ENCODE measurements at places on chromosomes 11 and 22. TPM values are rescaled to one million over a fixed set of nuclear protein-coding genes. Genes with fewer than 3 reads are reported as not detected.
A peak's percentile ranks its signal among the peaks of the same experiment; 100 is the strongest.

DNA sequence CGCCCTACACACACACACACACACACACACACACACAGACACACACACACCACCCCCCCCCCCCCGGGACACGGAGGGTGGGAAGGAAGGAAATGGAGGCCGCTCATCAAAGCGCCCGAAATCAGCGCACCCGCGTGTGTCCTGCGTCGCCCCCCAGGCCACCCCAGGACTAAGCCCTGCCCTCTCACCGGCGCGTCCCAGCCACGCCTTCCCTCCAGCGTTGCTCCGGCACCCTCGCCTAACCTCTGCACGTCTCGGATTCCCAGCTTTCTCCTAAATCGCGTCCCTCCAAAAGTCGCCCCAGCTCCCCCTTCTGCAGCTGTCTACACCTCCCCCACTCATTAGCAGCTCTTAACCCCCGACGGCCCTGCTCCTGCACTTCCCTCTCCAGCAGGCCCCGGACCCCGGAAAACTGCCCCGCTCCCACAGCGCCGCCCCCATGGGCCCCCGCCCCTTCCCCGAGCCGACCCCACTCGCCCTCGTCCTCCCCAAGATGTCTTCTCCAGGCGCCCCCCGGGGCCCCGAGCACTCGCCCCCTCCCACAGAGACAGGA, 557 bp downstream of the PACSIN2 start:
- DNase-seq = peak; percentile 32
- H3K36me3 ChIP-seq = no peaks in the 10 kb centered on the region
- peak overlapping the region; percentile 94 for H3K4me3 ChIP-seq
- H3K27me3 ChIP-seq = no peaks in the 10 kb centered on the region

Gene ZDHHC8
- 26.4 TPM for total RNA-seq

Gene FBXO3
- 12.9 TPM for total RNA-seq

- H3K36me3 ChIP-seq = no peaks in the 10 kb centered on the region
- H3K27ac ChIP-seq = no peak overlapping the region
- H3K4me1 ChIP-seq = no peaks in the 10 kb centered on the region
- no peak for DNase-seq
- no peak overlapping the region for H3K4me3 ChIP-seq
Observed at GRCh38 chr11:78870655-78871054, 296.0 kb upstream of the NARS2 start.

DNA sequence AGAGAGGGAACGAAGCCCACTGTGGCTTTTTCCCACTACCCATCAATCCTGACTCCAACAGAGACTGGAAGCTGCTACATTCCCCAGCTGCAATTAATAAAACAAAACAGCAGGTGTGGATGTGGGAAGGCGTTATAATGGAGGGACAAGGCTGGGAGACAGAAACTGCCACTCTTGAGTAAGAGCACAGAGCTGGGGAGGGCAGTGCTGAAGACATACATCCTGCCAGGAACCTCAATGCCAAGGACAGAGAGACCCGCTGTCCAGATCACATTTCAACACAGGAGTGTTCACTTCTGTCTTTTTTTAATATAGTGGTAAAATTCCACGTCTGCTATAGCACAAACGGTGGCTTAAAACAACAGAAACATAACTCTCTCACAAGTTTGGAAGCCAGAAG, 94.5 kb downstream of the LARGE1 start:
- H3K27me3 ChIP-seq = no peaks in the 10 kb centered on the region
- H3K27ac ChIP-seq = no peak overlapping the region
- no peak for DNase-seq
- no peaks in the 10 kb centered on the region for H3K4me1 ChIP-seq

Gene MTNR1B
- total RNA-seq = not detected
